ENCODE measurements at places on chromosomes 7 and 10.

DNA sequence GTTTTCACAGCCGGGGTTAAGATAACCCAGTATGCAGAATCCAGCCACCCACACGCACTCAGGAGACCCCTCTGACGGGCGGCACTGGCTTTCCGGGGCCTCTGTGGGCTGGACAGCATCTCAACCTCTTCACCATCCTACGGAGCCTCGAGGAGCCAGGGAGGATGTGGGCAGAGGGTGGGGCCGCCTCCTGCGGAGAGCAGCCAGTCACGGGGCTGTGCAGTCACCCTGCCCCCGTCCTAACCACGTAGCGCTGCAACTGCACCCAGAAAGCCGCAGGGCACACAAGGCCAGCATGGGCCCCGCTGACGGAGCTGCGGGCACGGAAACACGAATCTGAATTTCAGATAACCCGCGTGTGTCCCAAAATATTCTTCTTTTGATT, 270.3 kb downstream of the ELFN1 start:
- no peak overlapping the region for H3K27ac ChIP-seq
- no peak overlapping the region for H3K4me3 ChIP-seq
- H3K36me3 ChIP-seq, result no peaks in the 10 kb centered on the region
- no peaks in the 10 kb centered on the region for H3K27me3 ChIP-seq
- no peak for DNase-seq

DNA sequence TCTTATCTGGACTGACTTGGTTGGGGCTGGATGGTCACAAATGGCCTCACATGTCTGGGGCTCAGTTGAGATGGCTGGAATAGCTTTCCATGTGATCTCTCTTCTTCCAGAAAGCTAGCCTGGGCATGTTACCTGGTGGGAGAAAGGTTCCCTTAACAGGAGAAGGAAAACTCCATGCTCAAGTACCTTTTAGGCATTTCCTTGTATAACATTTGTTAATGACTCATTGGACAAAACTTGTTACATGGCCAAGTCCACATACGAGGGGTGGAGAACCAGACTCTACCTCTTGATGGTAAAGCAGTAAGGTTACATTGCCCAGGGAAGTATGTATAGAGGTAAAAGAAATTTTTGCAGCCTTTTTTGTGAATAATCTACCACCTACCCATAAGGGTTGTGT, 826.4 kb downstream of the LRMDA start:
- no peaks in the 10 kb centered on the region for H3K27me3 ChIP-seq
- DNase-seq, result no peak
- H3K4me1 ChIP-seq, result peaks cover 2% of the 10 kb centered on the region
- no peak overlapping the region for H3K27ac ChIP-seq
- H3K4me3 ChIP-seq, result no peak overlapping the region

DNA sequence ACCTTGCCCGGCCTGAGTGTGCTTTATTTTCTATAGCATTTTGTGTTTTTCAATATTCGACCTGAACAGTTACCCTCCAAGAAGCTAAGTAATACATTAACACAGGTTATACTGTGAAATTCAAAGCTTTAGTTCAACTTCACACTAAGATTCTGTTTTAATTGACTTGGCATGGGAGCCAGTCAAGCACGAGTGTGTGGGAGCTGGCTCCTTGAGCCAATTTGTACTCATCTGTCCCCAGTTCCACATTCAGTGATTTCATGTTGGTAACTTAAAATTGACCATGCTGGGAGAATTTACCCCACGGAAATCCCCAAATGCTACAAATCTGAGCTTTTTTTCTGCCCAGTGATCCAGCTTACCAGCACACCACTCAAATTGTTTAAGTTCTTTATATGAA, 20.3 kb downstream of the TSPAN12 start:
- H3K4me3 ChIP-seq, result no peak overlapping the region
- no peaks in the 10 kb centered on the region for H3K27me3 ChIP-seq
- H3K27ac ChIP-seq, result no peak overlapping the region
- H3K4me1 ChIP-seq, result no peaks in the 10 kb centered on the region
- no peak for DNase-seq

- H3K4me3 ChIP-seq, result no peak overlapping the region
- peaks cover 14% of the 10 kb centered on the region for H3K4me1 ChIP-seq
- H3K27ac ChIP-seq, result no peak overlapping the region
- H3K36me3 ChIP-seq, result no peaks in the 10 kb centered on the region
These were observed 5.5 kb upstream of the DUSP5 start for GRCh38 chr10:110492069-110492822.

DNA sequence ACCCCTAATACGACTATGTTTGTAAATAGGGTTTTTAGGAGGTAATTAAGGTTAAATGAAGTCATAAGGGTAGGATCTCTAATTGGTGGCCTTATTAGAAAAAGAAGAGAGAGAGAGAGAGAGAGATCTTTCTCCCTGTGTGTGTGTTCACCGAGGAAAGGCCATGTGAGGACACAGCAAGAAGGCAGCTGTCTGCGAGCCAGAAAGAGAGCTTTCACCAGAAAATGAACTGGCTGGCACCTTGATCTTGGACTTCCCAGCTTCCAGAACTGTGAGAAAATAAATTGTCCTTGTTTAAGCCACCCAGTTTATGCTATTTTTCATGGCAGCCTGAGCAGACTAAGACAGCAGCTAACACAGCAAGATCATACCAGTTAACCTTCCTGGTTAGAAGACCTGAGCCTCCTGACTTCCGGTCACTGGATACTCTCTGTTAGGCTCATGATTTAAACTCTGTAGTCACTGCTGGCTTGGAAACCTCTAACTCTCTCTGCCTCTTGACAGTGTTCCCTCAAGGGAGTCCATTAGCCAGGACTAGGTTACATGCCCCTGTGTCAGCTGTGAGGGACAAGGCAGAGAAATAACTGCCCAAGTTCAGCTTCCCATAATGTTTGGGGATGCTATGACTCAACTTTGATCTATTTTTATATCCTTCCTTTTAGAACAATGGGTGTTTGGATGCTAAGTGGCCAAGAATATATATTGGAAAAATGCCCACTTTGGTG, 102.3 kb downstream of the DYNC1I1 start:
- H3K36me3 ChIP-seq, result no peaks in the 10 kb centered on the region
- H3K4me1 ChIP-seq, result no peaks in the 10 kb centered on the region
- no peak overlapping the region for H3K27ac ChIP-seq
- no peak for DNase-seq
- H3K27me3 ChIP-seq, result no peaks in the 10 kb centered on the region
- no peak overlapping the region for H3K4me3 ChIP-seq

DNA sequence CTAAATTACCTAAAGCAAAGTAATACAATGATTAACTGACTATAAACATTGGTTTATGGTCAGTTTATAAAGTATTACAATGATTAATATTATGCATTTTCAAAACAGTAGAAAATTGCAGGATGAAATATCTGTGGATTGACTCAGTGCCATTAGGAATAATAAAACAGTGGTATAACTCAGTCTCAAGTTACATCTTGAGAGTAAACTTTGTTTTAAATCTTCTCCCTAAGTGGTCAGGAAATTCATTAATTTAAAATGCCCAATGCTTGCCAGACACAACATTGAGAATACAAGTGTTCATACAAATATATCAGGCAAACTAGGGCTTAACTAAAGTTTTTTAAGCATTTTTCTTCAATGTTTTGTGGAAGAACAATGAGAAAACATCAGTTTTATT, 257.8 kb downstream of the ETV1 start:
- H3K27me3 ChIP-seq, result no peaks in the 10 kb centered on the region
- H3K4me1 ChIP-seq, result no peaks in the 10 kb centered on the region
- H3K27ac ChIP-seq, result no peak overlapping the region
- no peak overlapping the region for H3K4me3 ChIP-seq
- DNase-seq, result no peak

GRCh38 chr10:44478040-44478439, 93.1 kb upstream of the CXCL12 start:
- H3K27me3 ChIP-seq, result no peaks in the 10 kb centered on the region
- no peak overlapping the region for H3K27ac ChIP-seq
- H3K36me3 ChIP-seq, result no peaks in the 10 kb centered on the region
- no peak overlapping the region for H3K4me3 ChIP-seq

GRCh38 chr10:91884536-91884935, 24.8 kb downstream of the FGFBP3 start:
- DNase-seq, result no peak
- H3K4me1 ChIP-seq, result peaks cover 19% of the 10 kb centered on the region
- H3K4me3 ChIP-seq, result no peak overlapping the region
- H3K36me3 ChIP-seq, result no peaks in the 10 kb centered on the region

DNA sequence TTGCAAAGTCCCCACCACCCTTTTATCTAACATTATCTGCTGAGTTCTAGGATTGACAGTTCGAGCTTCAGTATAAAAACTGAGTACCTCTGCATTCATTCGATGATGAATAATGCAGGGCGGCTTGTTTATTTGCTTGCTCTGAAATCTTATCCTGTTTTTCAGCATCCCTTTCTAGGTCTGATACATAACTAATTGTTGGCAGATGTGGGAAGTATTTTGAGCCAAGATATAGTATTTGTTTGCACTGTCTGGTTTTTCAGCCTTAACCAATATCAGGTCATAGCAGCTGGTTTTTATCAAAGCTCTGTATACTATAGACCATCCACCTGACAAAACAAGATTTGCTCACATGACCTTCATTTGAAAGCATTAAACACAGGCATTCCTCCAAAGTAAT, 161.4 kb downstream of the TFEC start:
- no peak overlapping the region for H3K4me3 ChIP-seq
- H3K36me3 ChIP-seq, result no peaks in the 10 kb centered on the region
- no peaks in the 10 kb centered on the region for H3K4me1 ChIP-seq
- no peaks in the 10 kb centered on the region for H3K27me3 ChIP-seq

DNA sequence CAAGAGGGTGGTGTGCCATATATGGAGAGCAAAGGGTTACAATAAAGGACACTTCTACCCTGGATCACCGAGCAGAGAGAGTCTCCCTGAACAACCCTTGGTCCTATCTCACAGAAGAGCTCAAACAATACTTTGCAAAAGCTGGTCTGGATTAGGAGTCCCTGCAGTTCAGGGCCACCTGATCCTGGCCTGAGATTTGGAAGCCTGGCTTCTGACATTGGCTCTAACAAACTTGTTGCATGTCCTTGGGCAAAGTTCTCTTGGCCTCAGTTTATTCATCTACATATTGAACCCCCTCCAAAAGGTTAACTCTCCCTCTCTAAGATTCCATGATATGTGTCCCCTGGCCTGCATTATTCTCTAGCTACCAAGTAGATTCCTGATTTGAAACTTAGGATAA, 1.7 kb downstream of the RBP4 start:
- DNase-seq, result no peak
- peaks cover 12% of the 10 kb centered on the region for H3K4me1 ChIP-seq
- H3K36me3 ChIP-seq, result no peaks in the 10 kb centered on the region
- peaks cover 16% of the 10 kb centered on the region for H3K27me3 ChIP-seq

GRCh38 chr7:159020987-159021386, 123.7 kb downstream of the VIPR2 start:
- DNase-seq, result no peak
- no peak overlapping the region for H3K4me3 ChIP-seq
- H3K4me1 ChIP-seq, result peaks cover 3% of the 10 kb centered on the region
- no peaks in the 10 kb centered on the region for H3K27me3 ChIP-seq
- H3K27ac ChIP-seq, result no peak overlapping the region
- H3K36me3 ChIP-seq, result no peaks in the 10 kb centered on the region

- no peak overlapping the region for H3K4me3 ChIP-seq
- H3K4me1 ChIP-seq, result no peaks in the 10 kb centered on the region
- H3K27me3 ChIP-seq, result no peaks in the 10 kb centered on the region
- no peak overlapping the region for H3K27ac ChIP-seq
- H3K36me3 ChIP-seq, result no peaks in the 10 kb centered on the region
- no peak for DNase-seq
These were observed 12.1 kb downstream of the ASB13 start for GRCh38 chr10:5654218-5654755.

DNA sequence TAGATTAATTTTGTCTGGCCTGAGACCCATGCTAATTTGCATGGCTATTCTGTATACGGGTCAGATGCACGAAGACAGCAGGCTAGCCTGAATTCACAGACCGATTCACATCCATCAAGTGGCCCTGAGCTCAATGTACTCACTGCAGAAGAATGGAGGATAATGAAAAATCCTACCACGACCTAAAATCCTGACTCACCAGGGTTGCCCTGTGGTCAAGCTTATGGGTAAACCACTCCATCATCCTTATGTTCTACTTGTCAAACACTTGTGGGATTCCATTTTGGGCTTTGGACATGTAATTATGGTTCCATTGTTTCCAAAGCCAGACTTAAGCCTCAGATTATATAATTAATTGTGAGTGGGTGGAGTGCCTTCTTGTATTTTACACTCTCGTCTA, 110.4 kb upstream of the ZNF438 start:
- H3K4me1 ChIP-seq, result no peaks in the 10 kb centered on the region
- H3K27me3 ChIP-seq, result no peaks in the 10 kb centered on the region
- H3K36me3 ChIP-seq, result no peaks in the 10 kb centered on the region
- H3K4me3 ChIP-seq, result no peak overlapping the region
- DNase-seq, result no peak

DNA sequence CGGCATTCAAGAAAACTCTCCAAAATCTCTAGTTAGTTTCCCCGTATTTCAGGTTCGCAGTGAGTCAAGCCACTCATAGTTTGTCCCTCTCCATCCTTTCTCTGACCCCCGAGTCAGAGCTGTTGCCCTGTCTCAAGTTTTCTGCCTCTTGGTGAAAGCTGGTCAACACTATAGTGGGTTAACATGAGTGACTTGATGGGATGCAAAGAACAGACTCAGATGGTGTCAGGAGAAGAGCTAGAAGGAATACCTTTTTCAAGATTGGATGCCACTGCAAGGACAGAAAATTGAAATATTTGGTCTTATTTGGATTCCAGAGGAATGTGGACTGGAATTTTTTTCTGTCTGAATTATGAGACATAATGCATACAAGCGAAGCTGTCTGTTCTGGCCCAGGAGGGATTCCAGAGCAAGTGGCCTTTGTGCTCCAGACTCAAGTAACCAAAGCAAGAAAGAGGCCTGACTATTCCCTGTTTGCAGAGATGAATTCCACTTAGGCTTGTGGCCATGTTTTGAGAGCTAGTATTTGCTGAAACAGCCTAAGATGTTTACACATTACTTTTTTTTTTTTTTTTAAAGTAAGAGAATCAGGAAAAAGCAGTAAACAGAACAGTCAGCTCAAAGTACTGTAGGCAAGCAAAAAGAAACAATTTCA, 67.4 kb downstream of the VWC2 start:
- DNase-seq, result no peak
- no peaks in the 10 kb centered on the region for H3K27me3 ChIP-seq
- no peak overlapping the region for H3K4me3 ChIP-seq
- no peak overlapping the region for H3K27ac ChIP-seq

- no peaks in the 10 kb centered on the region for H3K4me1 ChIP-seq
- no peak overlapping the region for H3K27ac ChIP-seq
- H3K4me3 ChIP-seq, result no peak overlapping the region
- no peak for DNase-seq
- H3K27me3 ChIP-seq, result no peaks in the 10 kb centered on the region
- H3K36me3 ChIP-seq, result no peaks in the 10 kb centered on the region
These were observed 223.2 kb downstream of the PRKG1 start for GRCh38 chr10:51297438-51297837.

GRCh38 chr7:129210989-129211312, 13.9 kb upstream of the AHCYL2 start:
- H3K36me3 ChIP-seq, result no peaks in the 10 kb centered on the region
- DNase-seq, result no peak
- no peaks in the 10 kb centered on the region for H3K4me1 ChIP-seq
- H3K4me3 ChIP-seq, result no peak overlapping the region

- no peak for DNase-seq
- H3K27me3 ChIP-seq, result no peaks in the 10 kb centered on the region
- peak overlapping the region; percentile 94 for H3K27ac ChIP-seq
- H3K4me1 ChIP-seq, result no peaks in the 10 kb centered on the region
- peak overlapping the region; percentile 20 for H3K4me3 ChIP-seq
- H3K36me3 ChIP-seq, result no peaks in the 10 kb centered on the region
These were observed 35.7 kb upstream of the SRRM3 start for GRCh38 chr7:76165973-76166403.

- H3K4me1 ChIP-seq, result no peaks in the 10 kb centered on the region
- peak; percentile 52 for DNase-seq
These were observed 1194.4 kb upstream of the SORCS1 start for GRCh38 chr10:108358912-108359311.
